ENCODE measurements at places on chromosomes 16 and 17.

- no peak for DNase-seq
Observed at GRCh38 chr17:41428591-41429291, 4.4 kb upstream of the KRT37 start.

DNA sequence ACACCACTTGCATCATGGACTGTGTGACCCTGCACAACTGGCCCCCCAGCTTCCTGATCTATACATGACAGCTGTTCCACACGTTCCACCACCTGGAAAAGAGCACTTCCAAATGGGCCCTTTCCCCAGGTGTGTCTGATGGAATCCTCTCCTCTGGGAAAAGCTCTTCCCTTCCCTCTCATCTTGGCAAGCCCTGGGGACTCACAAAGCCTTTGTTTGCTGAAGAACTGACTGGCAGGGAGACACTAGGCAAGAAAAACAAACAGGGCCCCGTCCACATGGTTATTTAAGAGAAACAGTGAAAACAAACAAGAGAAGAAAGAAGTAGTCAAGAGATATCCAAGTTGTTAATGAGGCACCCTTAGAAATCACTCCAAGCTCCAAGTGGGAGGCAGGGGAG is 52.6 kb downstream of the C16orf95 start:
- no peak for DNase-seq

- no peak for DNase-seq
Observed at GRCh38 chr17:8386841-8387240, 3.8 kb upstream of the RPL26 start.

GRCh38 chr16:13414154-13414553 is 505.8 kb upstream of the ERCC4 start:
- no peak for DNase-seq

DNA sequence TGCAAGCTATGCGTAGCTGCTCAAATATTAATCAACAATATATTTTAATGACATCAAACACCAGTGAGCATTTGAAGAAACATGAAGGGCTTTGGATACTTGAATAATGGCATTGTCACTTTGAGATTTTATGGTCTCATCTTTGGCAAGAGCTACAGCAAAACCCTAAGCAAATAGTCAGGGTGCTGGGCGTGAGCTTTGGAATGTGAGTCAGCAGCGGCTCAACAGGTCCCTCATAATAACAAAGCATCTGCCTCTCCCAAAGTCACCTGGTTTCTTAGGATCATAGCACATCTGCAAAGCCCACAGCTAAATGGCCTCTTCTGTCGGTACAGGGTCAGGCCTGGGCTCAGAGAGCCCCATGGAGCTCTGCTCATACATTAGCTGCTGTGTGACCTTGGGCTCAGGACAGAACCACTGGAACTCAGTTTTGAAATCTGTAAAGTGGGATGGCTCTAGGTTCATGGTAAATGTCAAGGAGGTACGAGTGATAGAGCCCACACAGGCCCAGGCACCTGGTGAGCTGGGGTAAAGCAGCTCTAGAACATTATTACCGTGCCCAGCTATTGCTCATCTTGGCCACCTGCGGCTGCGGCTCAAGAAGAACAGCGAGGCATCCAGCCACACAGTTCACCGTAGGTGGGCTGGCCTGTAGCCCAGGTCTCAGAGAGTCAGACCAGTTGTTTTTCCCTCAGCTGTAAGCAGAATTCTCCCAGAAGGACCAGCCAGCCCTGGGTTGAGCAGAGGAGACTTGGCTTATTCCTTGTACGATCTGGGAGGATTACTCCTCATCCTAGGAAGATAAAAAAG is 544.5 kb upstream of the CDH11 start:
- no peak for DNase-seq

GRCh38 chr16:49556606-49557446 is 183.2 kb downstream of the C16orf78 start:
- DNase-seq: no peak

- no peak for DNase-seq
Observed at GRCh38 chr17:17077861-17078732, 35.8 kb downstream of the MPRIP start.

- DNase-seq: no peak
Observed at GRCh38 chr16:80176114-80176513, 364.7 kb upstream of the DYNLRB2 start.

DNA sequence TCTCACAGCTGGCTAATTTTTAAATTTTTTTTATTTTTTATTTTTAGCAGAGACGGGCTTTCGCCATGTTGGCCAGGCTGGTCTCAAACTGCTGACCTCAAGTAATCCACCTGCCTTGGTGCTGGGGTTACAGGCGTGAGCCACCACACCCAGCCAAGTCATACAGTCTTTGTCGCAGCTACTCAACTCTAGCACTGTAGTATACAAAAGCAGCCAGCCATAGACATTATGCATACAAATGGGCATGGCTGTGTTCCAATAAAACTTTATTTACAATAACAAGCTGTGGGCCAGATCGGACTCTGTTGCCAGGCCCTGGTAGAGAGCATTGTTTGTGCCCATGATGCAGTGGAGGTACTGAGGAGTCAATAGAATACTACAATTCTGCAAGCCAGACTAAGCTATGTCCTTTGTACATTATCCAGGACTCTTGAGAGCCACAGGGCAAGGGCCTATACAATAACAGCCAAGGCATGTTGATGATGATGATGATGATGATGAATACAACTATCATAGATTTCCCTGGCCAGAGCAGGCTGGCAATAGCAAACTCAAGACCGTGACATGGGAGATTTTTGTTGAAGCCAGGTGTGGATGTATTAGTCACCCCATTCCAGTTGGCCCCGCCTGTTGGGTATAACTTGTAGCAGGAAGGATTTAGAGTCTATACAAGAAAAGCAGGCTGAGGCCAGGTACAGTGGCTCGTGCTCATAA is 101.8 kb downstream of the MYH11 start:
- DNase-seq: no peak

DNA sequence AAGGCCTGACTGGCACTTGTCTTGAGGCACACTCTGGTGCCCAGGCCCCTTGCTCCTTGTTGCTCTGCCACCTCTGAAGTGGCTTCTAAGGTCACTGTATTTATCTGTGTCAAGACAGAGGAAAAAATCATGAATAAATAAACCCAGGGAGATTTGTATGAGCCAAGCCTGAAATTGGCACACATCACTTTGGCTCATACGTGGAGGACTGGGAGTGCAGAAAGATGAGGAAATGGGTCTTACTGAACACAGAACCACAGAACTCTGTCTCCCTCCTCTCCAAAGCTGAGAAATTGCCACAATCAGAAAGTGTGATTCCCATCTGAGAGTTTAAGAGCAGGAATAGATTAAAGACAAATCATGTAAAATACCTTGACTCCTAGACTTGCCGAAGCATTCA is 27.1 kb upstream of the C16orf78 start:
- no peak for DNase-seq

DNA sequence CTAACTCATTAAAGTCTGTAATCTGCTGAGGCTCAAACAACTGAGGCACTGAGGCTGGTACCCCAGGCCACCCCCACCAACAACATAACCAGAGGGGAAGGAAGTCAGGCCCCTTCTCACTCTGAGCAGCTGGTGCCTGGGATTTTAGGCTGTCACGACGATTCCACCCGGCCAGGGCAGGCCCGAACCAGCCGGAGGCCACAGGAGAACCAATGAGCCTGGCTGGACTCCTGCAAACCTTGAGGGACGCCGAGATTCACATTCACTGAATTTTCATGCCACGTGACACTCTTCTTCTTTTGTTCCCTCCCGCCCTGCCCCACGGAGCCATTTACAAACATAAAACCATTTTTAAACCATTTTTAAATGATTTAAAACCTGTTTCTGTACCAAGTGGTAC is 48.1 kb downstream of the RPH3AL start:
- no peak for DNase-seq

- no peak for DNase-seq
Observed at GRCh38 chr16:66751053-66751302, 431 bp downstream of the DYNC1LI2 start.

GRCh38 chr16:88076211-88076931 is 125.1 kb downstream of the BANP start:
- DNase-seq: no peak
